ENCODE measurements at places on chromosomes 5 and 9.
A peak's percentile ranks its signal among the peaks of the same experiment; 100 is the strongest.

DNA sequence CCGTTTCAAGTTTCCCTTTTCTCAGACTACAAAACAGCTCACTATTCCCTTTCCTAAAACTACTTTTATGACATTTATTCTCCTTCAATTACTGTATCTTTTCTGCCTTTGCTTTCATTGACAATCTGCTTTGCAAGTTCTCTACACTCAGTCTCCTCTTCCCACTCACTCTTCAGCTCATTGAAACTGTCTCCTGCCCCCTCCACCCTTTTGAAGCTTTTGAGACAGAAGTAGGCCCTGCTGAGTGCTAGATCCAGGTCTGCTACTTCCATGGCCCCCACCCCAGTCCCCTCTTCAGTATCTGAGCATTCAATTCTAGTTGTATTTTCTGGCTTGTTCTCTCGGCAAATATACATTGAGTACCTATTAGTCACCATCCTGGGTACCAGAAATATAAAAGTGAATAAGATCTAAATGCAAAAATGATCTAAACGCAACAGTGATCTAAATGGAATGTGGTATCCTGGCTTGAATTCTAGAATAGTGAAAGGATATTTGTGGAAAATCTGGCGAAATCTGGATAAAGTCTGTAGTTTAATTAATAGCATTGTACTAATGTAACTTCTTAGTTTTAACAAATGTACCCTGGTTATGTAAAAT is 58.4 kb downstream of the OR2K2 start:
- DNase-seq, result no peak

GRCh38 chr9:7382304-7382703 is 417.3 kb downstream of the DMAC1 start:
- no peak for DNase-seq

GRCh38 chr5:78534148-78534904 is 114.2 kb downstream of the LHFPL2 start:
- DNase-seq, result no peak

DNA sequence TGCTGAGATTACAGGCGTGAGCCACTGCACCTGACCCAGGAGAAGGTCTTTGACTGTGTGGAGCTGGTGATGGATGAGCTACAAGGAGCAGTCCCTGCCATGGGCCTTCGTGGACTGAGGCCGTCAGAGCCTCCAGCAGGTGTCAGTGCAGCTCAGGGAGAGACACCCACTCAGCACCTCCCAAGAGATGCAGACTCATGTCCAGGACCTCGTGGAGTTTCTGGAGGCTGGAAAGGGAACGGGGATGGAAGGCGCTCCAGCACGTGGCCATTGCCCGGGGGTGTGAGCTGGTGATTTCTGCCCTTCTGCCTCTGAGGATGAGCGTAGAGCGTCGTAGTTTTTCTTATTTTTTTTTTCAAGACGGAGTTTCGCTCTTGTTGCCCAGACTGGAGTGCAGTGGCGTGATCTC is 9.5 kb downstream of the TOR4A start:
- DNase-seq, result no peak

DNA sequence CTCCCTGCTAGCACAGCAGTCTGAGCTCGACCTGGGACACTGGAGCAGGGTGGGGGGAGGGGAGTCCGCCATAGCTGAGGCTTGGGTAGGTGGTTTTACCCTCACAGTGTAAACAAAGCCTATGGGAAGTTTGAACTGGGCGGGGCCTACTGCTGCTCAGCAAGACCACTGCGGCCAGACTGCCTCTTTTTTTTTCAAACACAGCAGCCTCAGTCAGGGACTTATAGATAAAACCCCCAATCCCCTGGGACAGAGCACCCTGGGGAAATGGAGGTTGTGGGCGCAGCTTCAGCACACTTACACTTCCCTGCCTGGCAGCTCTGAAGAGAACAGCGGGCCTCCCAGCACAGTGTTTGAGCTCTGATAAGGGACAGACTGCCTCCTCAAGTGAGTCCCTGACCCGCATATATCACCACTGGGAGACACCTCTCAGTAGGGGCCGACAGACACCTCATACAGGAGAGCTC is 151.1 kb upstream of the APC start:
- DNase-seq, result no peak

DNA sequence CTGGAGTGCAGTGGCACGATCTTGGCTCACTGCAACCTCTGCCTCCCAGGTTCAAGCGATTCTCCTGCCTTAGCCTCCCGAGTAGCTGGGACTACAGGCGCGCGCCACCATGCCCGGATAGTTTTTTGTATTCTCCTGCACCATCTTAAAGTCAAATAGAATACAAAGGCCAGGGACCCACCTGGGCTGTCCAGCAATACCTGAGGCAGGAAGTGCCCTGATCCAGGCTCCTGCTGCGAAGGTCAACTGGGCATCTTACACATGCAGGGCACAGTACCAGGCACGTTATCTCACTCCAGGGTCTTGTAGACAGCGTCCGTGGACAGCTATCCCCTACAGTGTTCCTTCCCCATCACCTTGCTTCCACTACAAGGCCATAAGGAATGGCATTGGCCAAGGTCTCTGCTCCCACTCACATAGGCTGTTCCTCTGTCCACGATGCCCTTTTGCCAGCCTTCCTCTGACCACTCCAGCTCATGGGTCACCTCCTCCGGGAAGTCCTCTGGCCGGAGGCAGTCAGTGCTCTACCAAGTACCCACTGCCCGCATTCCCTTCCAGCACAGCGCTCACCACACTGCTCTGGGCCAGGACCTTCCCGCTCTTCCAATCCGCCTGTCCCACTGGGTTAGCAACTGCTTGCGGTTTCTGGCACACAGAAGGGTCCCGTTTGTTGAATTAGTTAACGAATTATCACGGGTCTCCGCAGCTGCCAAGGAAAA is 978 bp downstream of the P4HA2 start:
- no peak for DNase-seq

DNA sequence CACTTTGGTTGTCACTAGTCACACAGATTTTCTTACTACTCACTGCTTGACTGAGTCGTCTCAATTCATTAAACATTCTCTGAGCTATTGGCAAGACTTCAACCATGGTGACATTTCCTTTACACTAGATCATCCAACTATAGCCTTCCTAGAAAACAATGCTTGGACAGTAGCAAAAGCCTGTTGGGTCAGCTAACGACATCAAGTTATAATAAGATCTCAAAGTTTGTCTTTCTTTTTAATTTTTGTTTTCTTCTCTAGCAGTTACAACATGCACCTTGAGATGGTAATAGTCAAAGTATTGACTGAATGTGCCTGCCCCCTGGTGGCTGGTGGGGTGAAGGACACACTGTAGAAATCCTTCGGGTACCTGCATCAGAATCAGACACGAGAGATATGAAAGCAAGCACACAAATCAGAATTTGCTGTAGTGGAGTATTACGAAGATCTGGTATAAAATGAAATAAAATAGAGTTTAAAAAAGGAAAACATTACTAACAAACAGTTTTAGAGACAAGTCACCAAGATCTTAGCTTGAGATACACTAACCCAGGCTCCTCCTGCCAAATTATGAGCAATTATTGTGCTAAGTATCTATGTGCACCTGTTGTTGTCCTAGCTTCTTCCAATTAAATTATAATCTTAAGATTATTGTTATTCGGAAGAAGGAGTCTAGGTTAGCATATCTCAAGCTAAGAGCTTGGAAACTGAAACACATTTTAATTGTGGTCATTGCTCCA is 81.2 kb downstream of the ARL15 start:
- peak; percentile 17 for DNase-seq
